ENCODE measurements at places on chromosomes 2 and 18. TPM values are rescaled to one million over a fixed set of nuclear protein-coding genes. Genes with fewer than 3 reads are reported as not detected.

NUP35 gene
- total RNA-seq: 8.2 TPM

CXCR4 gene
- 114 TPM for total RNA-seq

CFAP65 gene
- not detected for total RNA-seq

C2orf81 gene
- not detected for total RNA-seq

PCARE gene
- total RNA-seq: not detected

LYPD6B gene
- not detected for total RNA-seq

TMEM198 gene
- 0.68 TPM for total RNA-seq

CCT7 gene
- total RNA-seq: 135 TPM

CSRNP3 gene
- 0.51 TPM for total RNA-seq

FAP gene
- 30.6 TPM for total RNA-seq

CRYGC gene
- total RNA-seq: not detected

APOB gene
- total RNA-seq: 5.5 TPM

SERPINB3 gene
- not detected for total RNA-seq

PLCD4 gene
- 1.7 TPM for total RNA-seq

KLHL29 gene
- 7.6 TPM for total RNA-seq

ADAM23 gene
- total RNA-seq: 1.1 TPM

RFX8 gene
- total RNA-seq: 1.0 TPM

MYL1 gene
- total RNA-seq: not detected

SERPINB2 gene
- total RNA-seq: 0.51 TPM

NEU4 gene
- 1.8 TPM for total RNA-seq

PARD3B gene
- 39.5 TPM for total RNA-seq

CPS1 gene
- total RNA-seq: 6.7 TPM

GPR45 gene
- total RNA-seq: not detected

IL1RL2 gene
- not detected for total RNA-seq

KLF11 gene
- total RNA-seq: 30.1 TPM

GAREM1 gene
- total RNA-seq: 12.6 TPM

TEKT4 gene
- total RNA-seq: not detected

MAPK4 gene
- not detected for total RNA-seq

POTEF gene
- total RNA-seq: not detected

MTERF4 gene
- total RNA-seq: 45.2 TPM

MSH6 gene
- total RNA-seq: 24.0 TPM

TMEM163 gene
- not detected for total RNA-seq

IGFBP5 gene
- total RNA-seq: 622 TPM

MARCHF4 gene
- not detected for total RNA-seq

PIGN gene
- 22.6 TPM for total RNA-seq

EN1 gene
- 2.4 TPM for total RNA-seq

SAG gene
- total RNA-seq: not detected

DLX1 gene
- not detected for total RNA-seq

REEP1 gene
- 0.17 TPM for total RNA-seq

CERKL gene
- total RNA-seq: not detected

All from subcutaneous adipose tissue (tissue), 4 donors.